ENCODE measurements at places on chromosomes 7 and 10.

DNA sequence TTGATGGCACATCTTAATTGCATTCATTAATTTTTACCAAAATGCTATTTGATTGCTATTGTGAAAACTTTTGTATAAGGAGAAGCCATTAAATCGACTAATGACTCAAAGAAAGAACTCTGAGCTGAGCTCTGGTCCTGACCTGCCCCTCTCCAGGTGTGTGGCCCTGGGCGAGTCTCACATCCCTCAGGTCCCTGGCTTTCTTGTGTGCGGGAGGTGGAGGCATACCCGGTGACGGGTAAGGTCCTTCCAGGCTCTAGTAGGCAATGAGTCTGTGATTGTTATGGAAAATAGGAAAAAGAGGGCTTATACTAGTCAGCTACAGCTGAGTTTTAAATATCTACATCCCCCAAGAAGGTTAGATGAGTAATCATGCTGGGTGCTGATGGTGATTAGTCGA lies 248.1 kb downstream of the GATA3 start:
- DNase-seq, result no peak

GRCh38 chr10:33329178-33329577 lies 5.3 kb downstream of the NRP1 start:
- DNase-seq, result no peak

DNA sequence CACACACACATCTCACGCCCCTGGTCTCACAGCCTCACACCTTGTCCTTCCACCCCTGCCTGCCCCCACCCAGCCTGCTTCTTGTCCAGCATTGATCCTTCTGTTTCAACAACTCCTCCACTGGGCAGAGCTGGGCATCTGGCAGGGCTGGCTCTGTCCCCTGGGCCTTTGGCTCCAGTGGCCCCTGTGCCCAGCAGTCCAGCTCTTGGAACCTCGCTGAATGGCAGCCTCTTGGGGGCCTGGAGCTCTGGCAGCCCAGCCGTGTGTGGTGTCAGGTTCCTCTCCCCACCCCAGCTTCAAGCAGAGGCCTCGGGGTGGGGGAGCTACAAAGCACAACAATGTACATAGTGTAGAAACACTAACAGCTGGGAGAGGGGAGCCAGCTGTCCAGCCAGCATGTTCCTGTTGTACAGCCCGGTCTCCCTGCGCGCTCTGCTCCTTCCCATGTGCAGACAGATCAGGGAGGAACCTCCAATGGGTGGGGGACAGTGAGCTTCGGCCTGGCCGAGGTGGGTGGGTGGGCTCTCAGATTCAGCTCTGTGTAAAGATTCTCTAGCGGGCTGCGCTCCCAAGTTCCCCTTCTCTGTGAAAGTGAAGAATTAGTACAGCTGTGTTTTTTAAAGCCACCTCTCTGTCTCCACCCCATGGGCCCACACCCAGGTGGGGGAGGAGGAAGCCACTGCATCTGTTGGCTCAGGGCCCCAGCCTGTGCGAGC lies 19.4 kb downstream of the ZMIZ2 start:
- no peak for DNase-seq

GRCh38 chr10:3095373-3096139 lies 28.2 kb downstream of the PFKP start:
- peak; percentile 99 for DNase-seq

DNA sequence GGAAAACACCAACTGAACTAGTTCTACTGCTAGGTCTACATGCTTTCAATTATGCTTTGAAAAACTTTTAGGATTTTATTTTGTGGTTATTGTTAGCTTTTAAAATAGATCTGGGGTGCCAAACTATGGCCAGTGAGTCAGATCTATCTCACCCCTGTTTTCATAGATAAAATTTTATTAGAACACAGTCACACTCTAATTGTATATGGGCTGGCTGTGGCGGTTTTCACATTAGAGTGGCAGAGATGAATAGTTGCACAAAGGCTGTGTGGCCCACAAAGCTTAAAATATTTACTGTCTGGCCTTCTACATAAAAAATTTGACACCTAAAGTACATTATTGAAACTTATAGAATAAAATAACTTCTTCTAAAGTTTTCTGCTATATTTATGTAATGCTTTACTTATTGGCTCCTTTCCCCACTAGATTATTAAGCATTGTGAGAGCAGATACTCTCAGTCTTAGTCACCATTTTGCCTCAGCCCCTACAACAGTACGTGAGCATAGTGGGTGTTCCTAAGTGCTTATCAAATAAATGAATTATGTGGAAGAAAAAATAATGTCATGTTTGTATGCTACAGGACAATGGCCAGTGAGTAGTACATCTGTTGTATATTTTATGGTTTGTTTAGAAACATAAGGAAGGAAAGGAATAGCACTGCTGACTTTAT lies 5.4 kb upstream of the SUV39H2 start:
- DNase-seq, result peak; percentile 65

DNA sequence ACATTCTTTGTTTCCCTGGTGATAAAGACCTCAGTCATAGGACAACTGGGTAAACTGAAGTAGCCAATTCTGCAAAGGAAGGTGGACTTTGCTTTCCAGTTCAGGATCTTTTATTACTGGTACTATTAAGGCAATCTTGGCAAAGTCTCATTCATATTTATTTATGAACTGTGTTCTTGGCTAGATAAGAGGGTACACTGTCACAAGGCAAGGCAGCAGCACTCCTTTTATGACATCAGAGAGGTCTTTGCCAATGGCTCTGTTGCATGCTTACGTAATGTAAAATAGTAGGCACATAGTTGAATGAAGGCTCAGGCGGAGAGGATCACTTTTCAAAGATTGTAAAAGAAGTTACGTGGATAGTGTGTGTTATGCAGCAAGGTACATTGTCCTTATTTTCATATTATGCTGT lies 63.7 kb upstream of the PDK4 start:
- no peak for DNase-seq

DNA sequence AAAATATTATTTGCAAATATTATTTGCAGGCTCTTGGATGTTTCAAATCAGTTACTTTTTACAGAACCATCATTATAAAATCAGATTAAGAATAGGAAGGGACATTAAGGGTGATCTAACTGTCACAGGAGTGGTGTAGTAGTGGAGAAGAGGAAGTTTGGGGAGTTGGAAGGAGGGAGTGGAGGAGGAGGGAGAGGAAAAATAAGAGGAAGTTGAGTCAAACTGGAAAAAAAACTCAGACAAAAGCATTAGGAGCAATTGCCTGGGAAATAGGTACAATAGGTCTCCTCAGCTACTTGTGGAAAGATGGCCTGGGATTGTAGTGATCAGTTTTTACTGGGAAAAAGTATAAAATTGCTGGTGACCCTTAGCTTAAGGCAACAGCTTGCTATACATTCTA lies 77.7 kb upstream of the GPR37 start:
- no peak for DNase-seq

DNA sequence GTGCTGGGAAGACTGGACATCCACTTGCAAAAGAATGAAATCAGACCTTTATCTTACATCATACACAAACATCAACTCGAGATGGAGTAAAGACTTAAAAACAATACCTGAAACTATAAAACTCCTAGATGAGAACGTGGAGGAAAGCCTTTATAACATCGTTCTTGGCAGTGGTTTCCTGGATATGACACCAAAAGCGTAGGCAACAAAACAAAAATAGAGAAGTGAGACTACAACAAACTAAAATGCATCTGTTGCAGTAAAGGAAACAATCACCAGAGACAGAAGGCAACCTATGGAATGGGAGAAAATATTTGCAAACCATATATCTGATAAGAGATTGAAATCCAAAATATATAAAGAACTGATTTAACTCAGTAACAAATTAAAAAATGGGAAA lies 33.3 kb downstream of the CC2D2B start:
- no peak for DNase-seq

GRCh38 chr7:26843705-26844104 lies 20.7 kb downstream of the SKAP2 start:
- no peak for DNase-seq

- DNase-seq, result no peak
Measured at GRCh38 chr10:79350407-79351154, 3.3 kb downstream of the PPIF start.

- DNase-seq, result no peak
Measured at GRCh38 chr10:121058082-121058481, 206.9 kb downstream of the WDR11 start.

- DNase-seq, result no peak
Measured at GRCh38 chr10:14358886-14359573, 28.3 kb upstream of the FRMD4A start.

DNA sequence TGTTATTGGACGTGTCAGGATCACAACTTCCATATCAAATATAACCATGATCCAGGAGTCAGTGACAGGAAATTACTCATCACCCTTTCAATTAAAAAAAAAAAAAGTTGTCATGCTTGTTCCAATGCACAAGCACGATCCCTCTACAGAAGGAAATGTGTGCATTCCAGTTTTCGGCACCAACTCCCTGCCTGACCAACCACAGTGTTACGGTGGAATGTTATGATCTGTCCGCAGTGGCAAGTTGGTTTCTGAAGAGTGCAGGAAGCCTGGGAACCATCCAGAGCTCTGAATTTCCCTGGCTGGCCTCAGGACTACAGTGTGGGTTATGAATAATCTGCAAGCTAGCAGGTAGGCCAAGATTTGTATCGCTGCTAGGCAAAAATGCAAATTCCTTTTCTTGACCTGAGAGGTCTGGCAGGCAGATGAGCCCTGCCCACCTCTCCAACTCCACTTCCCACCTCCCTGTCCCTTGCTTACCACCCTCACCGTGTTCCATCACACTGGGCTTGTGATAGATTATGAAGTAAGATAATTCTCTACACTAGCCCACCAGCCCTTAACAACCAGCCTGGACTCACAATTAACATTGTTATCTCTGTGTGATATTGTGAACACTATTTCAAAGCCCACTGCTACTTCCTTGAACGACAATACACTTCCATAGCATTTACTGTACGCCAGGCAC lies 20.4 kb downstream of the FRMPD2 start:
- DNase-seq, result peak; percentile 23

DNA sequence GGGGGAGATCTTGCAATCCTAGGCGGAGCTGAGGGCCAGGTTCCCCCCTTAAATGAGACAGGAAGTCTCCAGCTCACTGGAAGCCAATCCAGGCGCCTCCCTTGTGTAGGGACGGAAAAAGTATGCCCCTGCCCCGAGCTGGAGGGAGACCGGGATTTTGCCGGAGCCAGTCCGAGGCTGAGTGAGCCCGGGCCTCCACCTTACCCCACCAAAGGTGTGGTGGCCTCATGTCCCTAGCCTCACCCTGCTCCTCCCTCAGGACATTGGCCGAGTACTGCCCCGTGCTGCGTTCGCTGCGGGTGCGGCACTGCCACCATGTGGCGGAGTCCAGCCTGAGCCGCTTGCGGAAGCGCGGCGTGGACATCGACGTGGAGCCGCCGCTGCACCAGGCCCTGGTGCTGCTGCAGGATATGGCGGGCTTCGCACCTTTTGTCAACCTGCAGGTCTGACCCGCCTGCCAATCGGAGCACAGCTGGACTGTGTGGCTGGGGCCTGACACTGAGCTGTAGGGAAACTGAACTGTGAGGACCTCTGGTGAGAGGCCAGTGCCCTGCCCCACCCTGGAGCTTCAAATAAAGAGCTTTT lies 2.0 kb downstream of the FBXL15 start:
- peak; percentile 62 for DNase-seq

- no peak for DNase-seq
Measured at GRCh38 chr7:141071855-141072547, 1.9 kb upstream of the TMEM178B start.

- DNase-seq, result no peak
Measured at GRCh38 chr7:135434047-135434446, 75.9 kb downstream of the CNOT4 start.

DNA sequence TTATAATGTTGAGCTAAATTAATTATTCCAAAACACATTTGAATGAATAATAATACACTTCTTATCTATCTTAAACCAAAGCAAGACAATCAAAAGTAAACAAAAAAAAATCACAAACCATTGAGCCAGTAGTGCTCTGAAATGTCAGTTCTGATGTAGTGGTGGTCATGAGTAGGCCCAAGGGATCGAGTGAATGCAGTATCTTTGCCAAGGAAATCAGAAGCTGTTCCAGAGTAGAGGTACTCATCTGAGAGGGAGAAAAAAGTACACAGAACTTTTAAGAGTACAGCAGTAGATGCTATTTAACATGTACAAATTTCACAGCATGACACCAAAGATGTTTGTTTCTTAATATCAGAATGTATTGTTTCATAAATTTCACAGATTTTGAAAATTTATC lies 121.5 kb downstream of the SEMA3D start:
- DNase-seq, result no peak

DNA sequence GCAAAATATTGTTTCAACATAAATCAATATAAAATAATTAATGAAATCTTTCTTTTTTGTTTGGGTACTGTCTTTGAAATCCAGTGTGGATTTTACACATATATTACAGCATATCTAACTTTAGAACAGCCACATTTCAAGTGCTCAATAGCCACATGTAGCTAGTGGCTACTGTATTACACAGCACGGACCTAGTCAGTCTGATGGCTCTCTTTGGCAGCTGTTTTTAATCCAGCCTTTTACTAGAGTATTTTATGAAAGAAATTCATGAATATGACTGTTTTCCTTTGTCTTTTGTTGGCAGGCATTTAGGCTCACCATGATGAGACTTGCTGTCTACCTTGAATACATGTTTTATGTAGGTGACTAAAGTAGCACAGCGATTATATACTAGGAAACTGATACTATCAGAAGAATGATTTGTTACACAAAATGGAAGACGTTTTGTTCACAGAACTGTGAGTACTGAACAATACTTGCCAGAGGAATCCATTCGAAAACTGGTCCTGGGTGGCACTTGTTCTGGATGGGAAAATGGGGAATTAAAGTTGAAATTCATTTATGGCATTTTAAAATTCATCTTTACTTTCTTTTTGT lies 386.7 kb downstream of the PHTF2 start:
- no peak for DNase-seq

DNA sequence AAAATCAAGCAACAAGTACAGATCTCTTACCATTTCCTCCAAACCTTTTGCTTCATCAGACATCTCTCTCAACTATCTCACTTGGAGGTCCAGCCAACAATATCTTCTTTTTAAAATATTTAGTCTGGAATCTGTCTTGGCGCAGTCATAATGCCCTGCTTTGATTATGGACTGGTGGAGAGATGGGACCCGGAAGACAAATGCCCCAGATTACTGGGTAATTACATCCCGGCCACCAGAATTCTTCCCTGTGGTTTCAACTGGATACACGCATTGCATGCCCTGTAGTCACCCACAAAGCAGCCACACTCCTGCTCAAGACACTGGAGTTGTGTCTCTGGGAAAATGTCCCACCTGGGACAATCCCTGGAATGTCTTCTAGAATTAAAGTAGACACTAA lies 65.5 kb downstream of the BPGM start:
- peak; percentile 62 for DNase-seq

DNA sequence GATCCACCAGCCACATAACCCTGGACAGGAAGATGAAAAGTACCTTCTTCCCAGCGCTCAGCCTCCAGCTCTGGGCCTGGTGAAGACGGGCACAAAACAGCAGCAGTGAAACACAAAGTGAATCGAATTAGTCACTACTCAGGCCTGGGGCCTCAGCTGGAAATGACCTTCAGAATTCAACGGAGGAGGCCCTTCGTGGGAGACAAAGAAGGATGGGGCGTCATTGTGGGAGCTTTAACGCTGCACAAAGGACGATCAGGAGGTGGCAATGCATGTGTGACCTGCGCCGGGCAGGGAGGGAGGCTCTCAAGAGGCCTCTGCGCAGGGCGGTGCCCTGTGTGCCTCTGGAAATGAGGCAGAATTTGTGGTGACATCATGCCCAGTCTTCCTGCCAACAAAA lies 161.9 kb downstream of the DNAJB6 start:
- no peak for DNase-seq

GRCh38 chr7:28207486-28208158 lies 27.0 kb upstream of the JAZF1 start:
- no peak for DNase-seq

GRCh38 chr10:37478381-37478780 lies 353.0 kb downstream of the ANKRD30A start:
- DNase-seq, result no peak
